ENCODE measurements at places on chromosomes 2 and 18. TPM values are rescaled to one million over a fixed set of nuclear protein-coding genes. Genes with fewer than 3 reads are reported as not detected.

DNA sequence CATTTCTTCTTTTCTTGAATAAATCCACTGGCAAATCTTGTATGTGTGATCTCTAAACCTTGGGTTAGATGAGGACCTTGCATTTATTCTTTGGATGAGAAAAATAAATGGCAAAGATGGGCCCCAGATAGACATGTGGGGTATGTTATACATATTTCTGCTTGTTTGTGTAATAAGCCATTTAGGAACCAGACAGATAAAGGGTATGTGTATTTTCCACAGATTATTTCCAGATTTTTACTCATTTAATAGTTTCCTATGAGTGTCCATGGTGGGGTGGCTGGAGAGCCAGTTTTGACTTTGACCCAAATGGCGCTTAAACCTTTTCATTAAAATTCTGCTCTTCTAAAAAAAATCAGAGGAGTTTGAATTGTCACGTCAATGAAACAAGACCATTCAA, 102.8 kb downstream of the MYCN start:
- DNase-seq = no peak

GRCh38 chr2:164717000-164717803, 95.9 kb upstream of the GRB14 start:
- no peak for DNase-seq

- no peak for DNase-seq
Measured at GRCh38 chr2:148876595-148877402, 1.8 kb downstream of the KIF5C start.

GRCh38 chr2:191189112-191189635, 38.4 kb upstream of the STAT4 start:
- DNase-seq = peak; percentile 43

DNA sequence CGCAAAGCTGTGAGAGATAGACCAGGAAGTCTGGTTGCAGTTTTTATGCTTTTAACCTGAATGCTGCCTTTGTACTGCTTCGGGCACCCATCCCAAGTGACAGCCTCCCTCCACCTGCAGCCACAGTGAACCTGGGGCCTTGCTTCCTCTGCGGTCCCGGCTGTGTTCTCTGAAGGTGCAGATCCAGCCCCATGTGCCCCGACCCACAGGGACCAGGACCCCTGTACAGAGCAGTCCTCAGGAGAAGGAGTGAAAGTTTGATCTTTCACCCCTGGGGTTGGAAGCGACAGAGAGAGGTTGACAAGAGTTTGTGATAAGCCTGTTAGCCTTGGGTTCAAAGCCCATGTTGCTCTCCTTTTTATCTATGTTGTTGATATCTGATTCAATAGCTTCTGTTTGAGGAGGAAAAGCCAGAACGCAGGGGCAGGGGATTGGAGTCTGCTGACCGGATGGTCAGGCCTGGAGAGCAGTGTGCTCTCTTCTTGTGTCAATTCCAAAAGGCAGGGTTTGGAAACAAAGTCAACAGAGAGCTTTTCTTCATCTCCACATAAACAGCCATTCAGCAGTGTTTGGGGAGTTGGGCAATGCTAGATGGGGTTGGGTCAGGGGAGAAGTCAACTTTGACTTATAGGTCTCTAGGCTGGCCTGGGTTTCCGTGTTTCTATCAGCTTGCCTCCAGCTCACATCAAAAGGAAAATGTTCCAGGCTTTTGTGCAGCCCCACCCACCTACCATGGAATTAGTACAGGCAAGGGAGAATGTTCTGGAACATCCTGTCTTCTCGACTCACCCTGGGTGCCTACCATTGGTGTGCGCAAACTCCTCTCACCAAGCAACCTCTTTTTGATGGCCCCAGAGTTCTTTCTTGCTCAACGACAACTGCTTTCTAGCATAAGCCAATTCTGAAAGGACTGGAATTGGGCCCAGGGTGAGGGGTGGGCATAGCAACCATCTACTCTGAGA, 214.9 kb downstream of the ALPK2 start:
- no peak for DNase-seq

GRCh38 chr2:82853299-82853698, 1605.8 kb downstream of the SUCLG1 start:
- no peak for DNase-seq

DNA sequence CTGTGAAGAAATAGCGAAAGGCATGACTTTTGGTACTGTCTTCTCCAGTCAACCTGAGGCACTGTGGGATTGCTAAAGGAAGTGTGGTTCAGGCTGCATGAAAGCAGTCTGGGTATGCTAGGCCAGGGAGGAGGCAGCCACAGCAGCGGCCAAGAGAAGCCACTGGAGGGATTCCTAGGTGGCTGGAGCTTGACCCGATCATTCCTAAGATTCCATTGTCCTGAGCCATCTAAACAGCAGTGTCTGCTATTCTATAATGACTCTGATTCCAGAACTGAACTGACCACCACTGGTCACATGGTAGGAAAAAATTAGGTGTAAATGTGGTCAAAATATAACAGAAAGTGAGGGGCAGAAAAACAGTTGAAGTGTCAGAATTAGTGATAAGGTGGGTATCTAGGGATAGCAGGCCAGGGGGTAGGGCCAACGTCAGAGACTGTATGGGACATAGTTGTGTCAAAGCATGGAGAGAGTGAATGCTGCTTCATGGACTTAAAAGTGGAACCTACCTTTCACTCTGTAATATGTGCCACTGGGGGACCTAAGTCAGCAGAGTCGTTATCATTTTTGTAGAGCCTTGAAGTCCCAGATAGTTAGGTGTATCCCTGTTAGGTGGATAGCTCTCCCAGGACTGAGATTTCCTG, 204.6 kb downstream of the CTNNA2 start:
- no peak for DNase-seq

- no peak for DNase-seq
Measured at GRCh38 chr2:20106746-20107145, 55.3 kb upstream of the LAPTM4A start.

DNA sequence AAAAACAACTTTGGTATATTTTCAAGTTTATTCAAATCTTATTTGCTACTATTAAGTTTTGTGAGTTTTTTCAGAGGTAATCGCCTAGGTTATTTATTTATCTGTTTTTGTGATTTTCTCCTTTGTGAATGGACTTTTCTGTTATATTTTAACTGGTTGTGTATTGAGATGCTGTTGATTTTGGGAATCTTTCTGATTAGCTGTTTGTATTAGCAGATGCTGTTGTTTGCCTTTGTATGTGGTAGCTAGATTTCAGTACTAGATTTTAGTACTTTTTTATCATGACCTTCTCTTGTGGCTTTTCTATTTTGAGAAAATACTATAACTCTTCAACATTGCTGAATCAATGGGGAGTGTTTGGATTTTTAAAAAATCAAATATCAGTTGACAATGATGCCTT, 42.4 kb downstream of the TSHZ1 start:
- DNase-seq = no peak

- no peak for DNase-seq
Measured at GRCh38 chr2:71306762-71307161, 24.8 kb upstream of the ZNF638 start.

DNA sequence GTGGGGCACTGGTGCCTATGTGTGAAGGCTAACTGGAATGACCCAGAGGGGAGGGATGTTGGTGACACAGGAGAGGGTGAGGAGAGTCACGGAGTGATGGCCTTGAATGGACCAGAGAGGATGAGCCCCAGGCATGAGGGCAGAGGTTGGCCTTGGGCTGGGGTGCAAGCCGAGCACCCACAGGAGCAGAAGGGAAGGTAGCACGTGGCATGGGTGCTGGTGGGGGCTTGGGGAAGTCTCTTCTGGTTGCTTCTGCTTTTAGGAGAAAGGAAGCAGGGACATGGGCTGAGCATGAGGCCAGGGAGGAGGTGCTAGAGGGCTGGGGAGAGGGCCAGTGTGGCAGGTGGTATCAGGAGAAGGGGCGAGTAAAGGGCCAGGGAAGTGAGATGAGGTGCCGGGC, 183.8 kb downstream of the DYSF start:
- no peak for DNase-seq

GRCh38 chr2:12412898-12413305, 303.8 kb upstream of the TRIB2 start:
- no peak for DNase-seq

DNA sequence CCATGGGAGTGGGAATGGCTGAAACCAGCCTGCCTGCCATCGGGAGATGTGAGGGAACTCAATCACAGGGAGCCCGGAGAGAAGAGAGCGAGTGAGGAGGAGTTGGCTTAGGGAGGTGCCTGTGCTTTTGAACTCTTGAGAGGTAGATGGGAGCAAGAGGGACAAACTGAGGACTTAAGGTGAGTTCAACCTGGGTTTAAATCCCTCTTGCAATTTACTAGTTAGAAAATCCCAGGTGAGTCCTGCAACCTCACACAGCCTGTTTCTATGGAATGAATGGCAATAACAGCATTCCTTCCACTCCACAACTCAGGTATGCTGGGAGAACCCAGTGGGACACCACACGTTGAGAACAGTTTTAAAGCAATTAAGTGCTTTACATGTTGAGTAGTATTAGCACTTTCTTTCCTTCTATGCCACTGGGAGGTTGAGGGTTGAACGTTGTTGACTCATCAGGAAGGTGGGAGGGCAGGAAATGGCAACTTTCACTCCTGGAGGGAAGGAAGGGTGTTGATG, 57.3 kb downstream of the VIT start:
- DNase-seq = peak; percentile 8

DNA sequence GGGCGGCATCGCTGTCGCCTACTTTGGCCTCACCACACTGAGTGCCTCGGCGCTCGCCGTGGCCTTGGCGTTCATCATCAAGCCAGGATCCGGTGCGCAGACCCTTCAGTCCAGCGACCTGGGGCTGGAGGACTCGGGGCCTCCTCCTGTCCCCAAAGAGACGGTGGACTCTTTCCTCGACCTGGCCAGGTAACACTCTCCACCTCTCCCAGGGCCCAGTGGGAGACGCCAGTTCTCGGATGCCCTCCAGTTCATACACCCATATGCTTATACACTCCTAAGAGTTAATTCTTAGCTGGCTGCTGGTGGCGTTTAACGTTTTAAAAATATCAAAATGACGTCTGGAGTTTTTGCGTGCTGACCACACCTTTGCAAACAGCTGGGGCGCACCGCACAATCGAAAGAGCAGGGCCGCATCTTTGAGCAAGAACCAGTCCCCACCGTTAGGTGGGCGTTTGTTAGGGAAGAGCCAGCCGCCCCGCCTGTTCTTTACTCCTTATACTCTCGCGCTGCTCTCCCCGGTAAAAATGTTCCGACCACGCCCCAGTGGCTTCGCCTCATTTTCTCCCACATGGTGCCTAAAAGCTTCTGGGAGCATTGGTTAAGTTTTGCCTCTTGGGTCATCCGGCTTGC, 899 bp downstream of the SLC1A4 start:
- DNase-seq = no peak

GRCh38 chr2:74080346-74080745, 67.4 kb downstream of the BOLA3 start:
- no peak for DNase-seq

GRCh38 chr2:18047896-18048657, 169.6 kb downstream of the KCNS3 start:
- DNase-seq = peak; percentile 89

DNA sequence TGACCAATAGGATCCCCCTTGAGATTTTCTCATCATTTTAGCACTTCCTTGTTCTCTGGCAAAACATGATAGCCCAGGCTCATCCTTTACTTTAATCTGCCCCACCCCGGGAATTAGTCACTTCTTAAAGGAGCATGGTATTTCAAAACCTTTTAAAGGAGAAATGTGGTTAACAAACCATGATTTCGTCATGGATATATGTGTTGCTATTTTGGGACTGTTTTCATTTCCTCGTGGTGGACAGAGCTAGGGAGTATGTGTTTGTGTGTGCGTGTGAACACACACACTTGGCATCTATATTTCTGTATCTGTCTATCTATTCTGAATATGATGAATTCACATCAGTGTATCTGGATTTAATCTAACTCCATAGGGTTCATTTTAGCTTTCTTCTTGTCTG, 128.1 kb downstream of the BIRC6 start:
- DNase-seq = peak; percentile 96

DNA sequence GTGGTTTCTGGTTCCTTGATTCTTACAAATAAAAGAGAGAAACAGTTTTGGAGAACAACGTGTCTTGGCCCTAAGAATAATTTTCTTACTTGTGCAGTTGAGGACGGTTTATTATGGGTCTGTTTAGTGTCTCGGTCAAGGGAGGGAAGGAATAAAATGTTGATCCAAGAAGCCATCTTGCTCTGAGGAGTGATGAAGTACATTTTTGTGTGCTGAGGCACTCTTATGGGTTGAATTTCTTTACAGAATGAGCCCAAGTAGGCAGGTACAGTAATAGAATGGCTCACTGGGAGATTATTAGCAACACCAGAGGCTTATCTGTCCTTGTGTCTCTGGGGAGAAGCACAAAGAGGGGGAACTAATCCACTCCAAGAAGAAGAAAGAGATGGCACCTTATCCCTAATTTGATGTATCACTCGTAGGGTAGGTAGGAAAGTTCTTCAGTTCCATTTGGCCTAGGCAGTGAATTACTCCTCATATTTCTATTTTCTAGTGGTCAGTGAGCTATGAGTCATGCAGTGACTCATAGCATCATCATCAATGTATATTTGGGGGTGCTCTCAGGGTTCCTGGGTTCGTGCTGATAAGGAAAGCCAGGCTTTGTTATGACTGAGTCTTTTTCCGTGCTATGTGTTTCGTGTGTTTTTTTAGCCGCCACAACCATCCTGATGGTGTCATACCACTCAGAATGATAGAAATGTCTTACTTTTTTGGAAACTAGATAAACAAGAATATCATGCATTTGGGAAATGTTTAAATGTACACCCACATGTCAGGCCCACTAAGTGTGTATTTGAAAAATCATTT, 250.1 kb upstream of the CTAGE1 start:
- DNase-seq = peak; percentile 32

DNA sequence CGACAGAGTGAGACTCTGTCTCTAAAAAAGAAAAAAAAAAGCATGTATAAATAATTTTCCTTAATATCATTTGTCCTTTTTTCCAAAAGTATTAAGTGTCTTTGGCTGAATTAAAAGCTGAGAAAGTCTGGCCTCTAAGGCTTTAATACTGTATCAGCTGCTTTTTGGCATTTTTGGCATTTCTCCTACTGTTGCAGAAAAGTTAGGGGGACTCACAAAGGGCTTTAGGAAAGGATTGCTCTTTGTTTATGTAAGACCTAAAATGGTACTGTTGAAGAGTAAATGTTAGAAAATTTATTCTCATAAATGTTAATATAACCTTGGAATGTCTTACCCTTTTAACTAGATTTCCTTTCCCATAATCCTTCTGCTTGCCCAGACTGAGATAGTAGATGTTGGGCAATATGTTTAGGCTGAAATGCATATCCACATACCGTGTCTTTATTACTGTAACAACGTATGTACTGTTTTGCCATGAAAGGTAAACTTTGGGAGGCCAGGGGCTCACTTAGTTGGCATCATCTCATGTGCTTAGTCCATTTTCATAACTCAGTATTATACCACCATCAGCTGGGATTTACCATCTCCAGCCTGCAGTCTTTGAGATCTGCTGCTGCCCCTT, 18.0 kb upstream of the STON1 start:
- no peak for DNase-seq

- peak; percentile 98 for DNase-seq
Measured at GRCh38 chr18:63553081-63553480, 10.9 kb downstream of the SERPINB12 start.

Gene CKAP2L
- 13.4 TPM for polyA plus RNA-seq

Gene PAX3
- polyA plus RNA-seq = not detected

Gene ABCB11
- not detected for polyA plus RNA-seq

Gene WDR35
- polyA plus RNA-seq = 2.6 TPM

All from foreskin keratinocyte (primary cell).